B cell (primary cell): ENCODE measurements at places on chromosomes 2 and 18. TPM values are rescaled to one million over a fixed set of nuclear protein-coding genes. Genes with fewer than 3 reads are reported as not detected.

Gene POMC
- total RNA-seq: 3.4 and 4.3 TPM in 2 replicates

Gene PPP1R1C
- total RNA-seq: not detected in 2 replicates

Gene CFAP65
- not detected in 2 replicates for total RNA-seq

- no peak for DNase-seq
Measured at GRCh38 chr2:205754924-205755321, 72.6 kb downstream of the NRP2 start.

DNA sequence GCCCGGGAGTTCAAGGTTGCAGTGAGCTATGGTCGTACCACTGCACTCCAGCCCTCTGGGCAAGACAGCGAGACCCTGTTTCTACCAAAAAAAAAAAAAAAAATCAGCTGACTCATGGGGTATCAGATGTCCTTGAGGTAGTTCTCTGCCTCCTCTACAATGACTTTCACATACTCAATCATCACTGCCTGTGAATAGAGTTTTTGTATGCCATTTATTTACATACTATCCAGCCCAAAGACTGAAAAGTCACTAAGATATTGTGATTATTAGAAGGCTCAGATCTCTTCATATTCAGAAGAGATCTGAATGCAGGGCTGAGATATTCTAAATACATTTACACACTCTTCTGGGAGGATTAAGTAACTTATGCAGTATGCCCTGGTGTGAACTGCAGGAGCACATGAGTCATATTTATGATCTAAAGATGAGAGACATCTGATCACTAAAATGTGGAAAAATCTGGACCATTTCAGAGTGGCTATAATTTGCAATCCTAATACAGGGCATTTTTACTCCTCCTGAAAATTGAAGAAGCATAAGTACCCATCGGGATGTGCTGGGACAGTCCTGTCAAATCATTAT, 38.9 kb downstream of the KLF7 start:
- DNase-seq: no peak

- no peak for DNase-seq
Measured at GRCh38 chr2:121220995-121221394, 64.0 kb downstream of the TFCP2L1 start.
